ENCODE measurements at places on chromosomes 1 and 21. TPM values are rescaled to one million over a fixed set of nuclear protein-coding genes. Genes with fewer than 3 reads are reported as not detected.
A peak's percentile ranks its signal among the peaks of the same experiment; 100 is the strongest.

- no peak for DNase-seq
- H3K27me3 ChIP-seq: peaks cover 6% of the 10 kb centered on the region
- no peaks in the 10 kb centered on the region for H3K36me3 ChIP-seq
- H3K4me3 ChIP-seq: no peak overlapping the region
These were observed 60.7 kb downstream of the MAN1C1 start for GRCh38 chr1:25677193-25677773.

DNA sequence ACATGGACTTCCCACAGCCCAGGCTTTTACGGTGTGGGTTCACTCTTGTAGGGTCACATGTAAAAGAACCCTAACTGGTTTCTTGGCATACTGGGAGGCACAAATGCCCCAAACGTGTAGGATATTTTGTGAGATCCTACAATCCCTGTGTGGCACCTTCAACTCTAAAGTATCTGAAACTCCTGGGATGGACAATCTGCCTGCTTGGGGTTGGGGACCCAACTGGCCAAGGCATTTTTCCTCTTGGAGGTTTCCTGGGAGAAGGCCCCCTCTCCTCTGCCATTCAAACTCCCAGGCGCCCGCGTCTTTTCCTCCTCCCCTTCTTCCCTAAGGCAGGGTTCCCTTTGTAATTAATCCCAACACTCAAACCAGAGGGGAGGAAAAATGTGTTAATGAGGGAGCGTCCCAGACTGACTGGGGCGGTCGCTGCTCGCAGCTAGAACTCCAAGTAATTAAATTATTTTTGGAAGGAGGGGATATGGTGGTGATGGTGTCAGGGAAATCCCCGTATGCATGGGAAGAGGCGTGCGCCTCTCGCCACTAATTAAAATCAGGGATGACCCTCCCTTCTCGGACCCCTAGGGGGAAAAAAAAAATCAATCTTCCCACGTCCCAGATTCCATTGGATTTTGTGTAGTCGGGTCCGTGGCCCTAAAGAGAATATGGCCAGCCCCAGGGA, 681 bp upstream of the VANGL2 start:
- H3K4me3 ChIP-seq: peak overlapping the region; percentile 96
- no peaks in the 10 kb centered on the region for H3K27me3 ChIP-seq
- peaks cover 15% of the 10 kb centered on the region for H3K4me1 ChIP-seq

The TBX19 gene
- 2.5 TPM for total RNA-seq

DNA sequence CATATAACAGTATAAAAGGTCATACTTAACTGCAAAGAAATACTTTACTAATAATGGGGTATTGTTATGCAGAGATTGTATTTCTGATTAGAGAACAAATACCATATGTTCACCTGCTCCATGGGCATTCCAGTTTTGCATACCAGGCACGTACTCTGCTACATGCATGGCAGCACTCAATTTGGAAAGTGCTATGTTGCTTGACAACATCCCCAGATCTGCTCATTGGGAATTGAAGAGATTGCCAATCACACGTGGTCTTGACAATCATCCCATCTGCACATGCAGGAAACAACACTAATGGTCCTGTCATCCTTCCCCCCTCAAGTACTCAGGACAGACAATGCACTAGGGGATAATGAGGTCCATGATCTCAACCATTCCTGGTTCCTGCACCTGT, 63.4 kb upstream of the PDE4B start:
- no peaks in the 10 kb centered on the region for H3K36me3 ChIP-seq
- no peaks in the 10 kb centered on the region for H3K27me3 ChIP-seq
- no peak overlapping the region for H3K27ac ChIP-seq
- no peak overlapping the region for H3K4me3 ChIP-seq
- no peak for DNase-seq
- no peaks in the 10 kb centered on the region for H3K4me1 ChIP-seq

The TFAP2E gene
- total RNA-seq: 0.79 TPM

DNA sequence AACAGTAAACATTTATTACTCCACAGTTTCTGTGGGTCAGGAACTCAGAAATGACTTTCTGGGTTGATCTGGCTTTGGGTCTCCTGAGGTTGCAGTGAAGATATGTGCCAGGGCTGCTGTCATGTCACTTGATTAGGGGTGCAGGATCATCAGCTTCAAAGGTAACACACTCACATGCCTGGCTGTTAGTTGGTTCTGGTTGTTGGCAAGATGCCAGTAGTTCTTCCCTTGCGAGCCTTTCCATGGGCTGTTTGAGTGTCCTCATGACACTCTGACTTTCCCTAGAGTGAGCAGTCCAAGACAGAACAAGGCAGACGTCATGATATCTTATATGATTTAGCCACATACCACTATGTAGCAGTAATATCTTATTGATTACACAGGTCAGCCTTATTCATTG, 1.8 kb downstream of the SWT1 start:
- no peaks in the 10 kb centered on the region for H3K27me3 ChIP-seq
- DNase-seq: no peak
- peaks cover 13% of the 10 kb centered on the region for H3K4me1 ChIP-seq
- no peak overlapping the region for H3K27ac ChIP-seq

GRCh38 chr1:186681801-186682200, 1.6 kb upstream of the PTGS2 start:
- no peak overlapping the region for H3K27ac ChIP-seq
- H3K27me3 ChIP-seq: no peaks in the 10 kb centered on the region
- H3K36me3 ChIP-seq: peaks cover 3% of the 10 kb centered on the region

DNA sequence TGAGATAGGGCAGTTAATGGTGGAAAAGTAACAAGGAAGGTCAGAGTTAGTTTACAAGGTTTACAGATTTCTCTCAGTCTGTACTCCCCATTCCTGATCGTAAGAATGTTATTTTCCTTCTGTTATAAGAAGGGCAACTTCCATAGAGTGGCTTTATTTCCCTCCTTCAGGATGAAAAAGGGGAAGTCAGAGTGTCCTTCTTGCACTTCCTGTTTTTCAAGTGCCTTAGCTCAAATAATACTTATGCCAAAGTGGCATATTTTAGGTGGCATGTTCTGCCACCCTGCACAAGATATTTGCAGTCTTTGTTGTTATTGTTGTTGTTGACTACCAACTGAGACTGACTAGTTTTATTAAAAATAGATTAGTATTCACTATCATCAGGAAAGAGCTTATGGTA, 730.7 kb upstream of the ADGRL4 start:
- no peak overlapping the region for H3K27ac ChIP-seq
- DNase-seq: no peak
- no peaks in the 10 kb centered on the region for H3K36me3 ChIP-seq
- no peaks in the 10 kb centered on the region for H3K27me3 ChIP-seq
- no peak overlapping the region for H3K4me3 ChIP-seq

- no peak for DNase-seq
- H3K27me3 ChIP-seq: peaks cover 7% of the 10 kb centered on the region
- no peak overlapping the region for H3K27ac ChIP-seq
- H3K4me3 ChIP-seq: no peak overlapping the region
- H3K36me3 ChIP-seq: no peaks in the 10 kb centered on the region
These were observed 11.7 kb upstream of the SLC26A9 start for GRCh38 chr1:205954819-205955404.

- no peaks in the 10 kb centered on the region for H3K27me3 ChIP-seq
- no peak overlapping the region for H3K27ac ChIP-seq
- H3K4me1 ChIP-seq: no peaks in the 10 kb centered on the region
These were observed 16.4 kb downstream of the TFB2M start for GRCh38 chr1:246549665-246550064.

DNA sequence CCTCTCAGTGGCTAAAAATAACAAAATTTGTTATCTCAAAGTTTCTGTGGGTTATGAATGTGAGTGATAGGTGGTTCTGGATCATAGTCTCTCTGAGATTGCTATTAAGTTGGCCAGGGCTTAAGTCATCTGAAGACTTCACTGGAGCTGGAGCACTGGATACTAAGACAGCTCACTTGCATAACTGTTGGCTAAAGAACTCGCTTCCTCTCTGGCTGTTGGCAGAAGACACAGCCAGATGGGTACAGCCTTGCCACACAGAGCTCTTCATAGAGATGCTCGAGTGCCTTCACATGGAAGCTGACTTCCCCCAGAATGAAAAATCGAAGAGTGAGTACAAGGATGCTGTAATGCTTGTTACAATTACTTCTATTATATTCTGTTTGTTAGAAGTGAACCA, 333.8 kb downstream of the ZP4 start:
- H3K4me3 ChIP-seq: no peak overlapping the region
- no peaks in the 10 kb centered on the region for H3K27me3 ChIP-seq
- no peaks in the 10 kb centered on the region for H3K4me1 ChIP-seq
- no peaks in the 10 kb centered on the region for H3K36me3 ChIP-seq
- no peak overlapping the region for H3K27ac ChIP-seq

DNA sequence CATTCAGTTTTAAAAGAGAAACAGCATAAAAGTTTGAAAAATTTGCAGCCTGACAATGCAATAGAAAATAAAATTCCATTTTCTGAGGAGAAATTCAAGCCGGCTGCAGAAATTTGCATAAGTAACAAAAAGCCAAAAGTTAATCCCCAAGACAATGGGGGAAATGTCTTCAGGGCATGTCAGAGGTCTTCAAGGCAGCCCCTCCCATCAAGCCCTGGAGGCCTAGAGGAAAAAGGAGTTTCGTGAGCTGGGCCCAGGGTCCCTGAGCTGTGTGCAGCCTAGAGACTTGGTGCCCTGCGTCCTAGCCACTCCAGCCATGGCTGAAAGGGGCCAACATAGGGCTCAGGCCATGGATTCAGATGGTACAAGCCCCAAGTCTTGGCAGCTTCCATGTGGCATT, 74.6 kb downstream of the PIK3R3 start:
- DNase-seq: no peak
- no peaks in the 10 kb centered on the region for H3K4me1 ChIP-seq
- H3K4me3 ChIP-seq: no peak overlapping the region
- H3K27ac ChIP-seq: no peak overlapping the region

- peaks cover 5% of the 10 kb centered on the region for H3K4me1 ChIP-seq
- no peaks in the 10 kb centered on the region for H3K36me3 ChIP-seq
- no peaks in the 10 kb centered on the region for H3K27me3 ChIP-seq
- H3K27ac ChIP-seq: no peak overlapping the region
- no peak overlapping the region for H3K4me3 ChIP-seq
These were observed 5.7 kb downstream of the MAN1A2 start for GRCh38 chr1:117372863-117373412.

DNA sequence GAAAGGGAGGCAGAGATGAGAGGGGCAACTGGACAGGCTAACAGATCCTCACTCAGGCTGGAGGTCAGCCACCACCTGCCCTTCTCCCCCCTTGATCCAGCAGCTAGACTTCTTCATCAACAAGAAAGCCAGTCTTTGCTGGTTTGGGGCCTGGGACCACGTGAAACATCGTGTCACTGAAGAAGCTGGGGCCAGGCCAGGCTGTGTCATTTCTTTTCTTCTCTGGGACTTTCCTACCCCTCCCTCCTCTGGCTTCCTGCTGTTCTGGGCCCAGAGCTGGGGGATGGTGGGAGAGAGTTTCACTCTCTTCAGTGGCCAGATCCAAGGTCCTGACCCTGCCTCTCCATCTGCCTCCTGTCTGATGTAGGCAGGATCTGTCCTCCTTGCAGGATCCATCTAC, 18.1 kb upstream of the SLC26A9 start:
- peaks cover 14% of the 10 kb centered on the region for H3K4me1 ChIP-seq
- DNase-seq: no peak
- no peak overlapping the region for H3K27ac ChIP-seq

- H3K27ac ChIP-seq: no peak overlapping the region
- no peak overlapping the region for H3K4me3 ChIP-seq
- H3K4me1 ChIP-seq: no peaks in the 10 kb centered on the region
- no peaks in the 10 kb centered on the region for H3K36me3 ChIP-seq
- peaks cover 30% of the 10 kb centered on the region for H3K27me3 ChIP-seq
These were observed 335.8 kb downstream of the CAMTA1 start for GRCh38 chr1:7120863-7121621.

DNA sequence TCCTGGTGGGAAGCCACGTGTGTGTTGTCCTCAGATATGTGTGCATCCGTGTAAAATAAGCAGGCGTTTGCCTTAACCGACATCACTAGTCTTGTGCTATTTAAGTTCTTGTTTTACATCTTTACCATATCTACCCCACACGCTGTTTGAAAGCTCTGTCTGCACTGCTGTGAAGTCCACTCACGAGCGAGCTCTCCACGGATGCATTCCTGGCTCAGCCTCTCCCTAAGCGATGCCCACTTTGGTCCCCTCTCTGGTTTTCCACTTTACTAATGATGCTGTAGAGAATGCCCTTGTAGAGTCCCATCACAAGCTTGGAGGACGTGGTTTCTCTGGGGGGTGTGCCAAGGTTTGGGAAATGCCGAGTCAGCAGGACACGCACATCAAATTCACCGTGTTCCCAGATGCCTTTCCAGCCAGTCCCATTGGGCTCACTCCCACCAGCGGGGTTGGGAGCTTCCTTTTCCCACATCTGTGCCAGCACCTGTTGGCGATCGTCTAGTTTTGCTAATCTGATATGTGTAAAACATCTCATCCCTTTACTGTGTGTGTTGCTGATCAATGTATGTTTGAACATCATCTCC, 43.8 kb downstream of the ACTL8 start:
- DNase-seq: no peak
- no peaks in the 10 kb centered on the region for H3K27me3 ChIP-seq
- H3K36me3 ChIP-seq: no peaks in the 10 kb centered on the region
- H3K27ac ChIP-seq: no peak overlapping the region
- H3K4me3 ChIP-seq: no peak overlapping the region

- no peak overlapping the region for H3K4me3 ChIP-seq
- peaks cover 64% of the 10 kb centered on the region for H3K27me3 ChIP-seq
- peaks cover 22% of the 10 kb centered on the region for H3K4me1 ChIP-seq
- no peaks in the 10 kb centered on the region for H3K36me3 ChIP-seq
- no peak overlapping the region for H3K27ac ChIP-seq
These were observed 210.0 kb downstream of the ZC3H11B start for GRCh38 chr1:219402925-219403324.

DNA sequence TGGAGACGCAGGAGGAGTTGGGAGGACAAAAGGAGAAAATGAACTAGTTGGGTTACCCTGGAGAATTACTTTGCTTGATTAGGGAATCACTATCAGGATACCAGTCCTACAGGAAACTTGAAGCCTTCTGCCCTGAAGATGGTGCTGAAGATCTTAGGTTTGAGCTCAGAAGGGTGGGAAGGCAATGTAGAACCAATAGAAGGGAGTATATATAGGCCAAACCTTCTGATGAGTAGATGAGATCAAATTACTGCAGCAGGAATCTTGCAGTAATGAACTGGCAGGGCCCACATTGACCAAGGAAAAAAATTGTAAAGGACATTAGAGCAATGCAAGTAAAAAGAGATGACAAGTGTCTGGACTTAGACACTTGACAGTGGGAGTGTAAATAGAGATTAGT, 116.3 kb upstream of the CACYBP start:
- no peak overlapping the region for H3K27ac ChIP-seq
- H3K4me1 ChIP-seq: peaks cover 15% of the 10 kb centered on the region
- H3K36me3 ChIP-seq: no peaks in the 10 kb centered on the region
- DNase-seq: peak; percentile 64
- no peaks in the 10 kb centered on the region for H3K27me3 ChIP-seq

The ELOVL1 gene
- total RNA-seq: 47.4 TPM

The UQCRHL gene
- total RNA-seq: 4.1 TPM

DNA sequence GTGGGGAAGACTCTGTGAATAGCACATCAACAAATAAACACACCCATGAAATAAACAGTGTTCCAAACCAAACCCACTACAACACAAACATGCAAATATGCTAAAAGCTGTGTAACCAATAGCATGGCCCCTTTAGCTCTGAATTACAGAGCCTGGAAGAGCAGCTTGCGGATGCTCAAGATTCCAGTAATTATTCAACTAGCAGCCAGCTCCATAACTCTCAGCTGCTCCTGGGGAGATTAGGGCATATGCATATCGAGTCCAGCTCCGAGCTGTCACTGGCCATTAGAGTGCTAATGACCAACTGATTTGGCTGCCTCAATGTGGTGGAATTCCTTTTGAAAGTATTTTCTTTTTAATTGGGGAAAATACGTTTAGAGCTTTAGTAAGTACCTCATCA, 207.1 kb downstream of the HHAT start:
- H3K4me3 ChIP-seq: no peak overlapping the region
- H3K27me3 ChIP-seq: peaks cover 10% of the 10 kb centered on the region
- no peaks in the 10 kb centered on the region for H3K4me1 ChIP-seq
- DNase-seq: no peak

Data from A673 (cell line).